ENCODE measurements at places on chromosomes 6 and 20.

DNA sequence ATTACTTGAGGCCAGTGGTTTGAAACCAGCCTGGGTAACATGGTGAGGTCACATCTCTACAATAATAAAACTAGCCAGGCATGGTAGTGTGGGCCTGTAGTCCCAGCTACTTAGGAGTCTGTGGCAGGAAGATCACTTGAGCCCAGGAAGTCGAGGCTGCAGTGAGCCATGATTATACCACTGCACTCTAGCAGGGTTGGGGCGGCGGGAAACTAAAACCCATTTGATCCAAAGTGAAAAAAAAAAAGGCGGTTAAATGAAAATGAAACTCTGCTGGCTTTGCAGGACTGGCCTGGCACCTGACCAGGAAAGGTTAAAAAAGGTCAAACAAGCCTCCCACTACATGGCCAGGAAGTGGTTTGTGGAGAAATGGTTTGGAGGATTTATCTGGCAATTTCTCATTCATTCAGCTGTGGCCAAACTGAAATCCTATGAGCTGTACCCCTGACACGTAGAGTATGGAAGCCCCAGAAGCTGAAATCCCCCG, 36.6 kb downstream of the MTRES1 start:
- DNase-seq = peak; percentile 24

DNA sequence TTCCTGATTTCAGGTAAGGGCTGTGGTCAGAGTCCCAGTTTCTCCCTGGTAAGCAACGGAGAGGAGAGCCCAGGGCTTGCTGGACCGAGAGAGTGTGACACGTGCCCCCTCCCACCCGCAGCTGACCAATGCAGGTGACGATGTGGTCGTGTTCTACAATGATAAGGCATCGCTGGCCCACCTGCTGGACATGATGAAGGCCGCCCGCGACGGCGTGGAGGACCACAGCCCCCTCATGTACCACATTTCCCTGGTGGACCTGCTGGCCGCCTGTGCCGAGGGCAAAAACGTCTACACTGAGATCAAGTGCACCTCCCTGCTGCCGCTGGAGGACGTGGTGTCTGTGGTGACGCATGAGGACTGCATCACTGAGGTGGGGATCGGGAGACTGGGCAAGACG, 31.7 kb downstream of the UQCC2 start:
- DNase-seq = no peak

GRCh38 chr20:18397030-18397429, 69.8 kb downstream of the DZANK1 start:
- no peak for DNase-seq

DNA sequence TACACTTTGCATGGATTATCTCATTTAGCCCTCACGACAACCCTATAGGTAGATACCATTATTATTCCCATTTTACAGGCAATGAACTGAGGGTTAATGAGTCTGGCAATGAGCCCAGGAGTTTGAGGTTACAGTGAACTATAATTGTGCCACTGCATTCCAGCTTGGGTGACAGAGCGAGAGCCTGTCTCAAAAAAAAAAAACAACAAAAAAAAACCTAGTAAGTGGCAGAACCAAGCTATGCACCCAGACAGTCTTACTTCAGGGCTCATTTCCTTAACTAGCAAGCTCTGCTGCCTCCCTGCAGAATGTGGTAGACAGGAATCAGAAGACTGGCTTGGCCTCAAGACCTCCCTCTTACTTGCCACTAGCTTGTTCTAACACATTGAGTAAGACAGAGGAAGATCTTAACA, 71.9 kb upstream of the RREB1 start:
- no peak for DNase-seq

DNA sequence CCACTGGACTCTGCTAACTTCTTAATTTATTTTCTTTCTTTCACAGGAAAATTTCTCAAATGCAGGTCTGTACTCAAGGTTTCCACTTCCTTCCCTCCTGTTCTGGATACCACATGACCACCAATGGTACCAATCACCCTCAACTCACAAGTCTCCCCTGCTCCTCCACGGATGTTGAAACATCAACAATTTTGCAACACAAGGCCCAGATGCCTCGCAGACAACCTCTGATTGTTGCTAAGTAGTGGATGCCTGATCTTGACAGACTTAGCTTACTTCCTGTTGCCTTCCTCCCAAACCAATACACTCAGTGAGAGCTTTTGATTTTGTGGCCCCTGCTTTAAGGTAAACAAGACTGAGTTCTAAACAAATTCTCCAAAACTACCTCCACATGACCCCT, 146.6 kb downstream of the FRK start:
- DNase-seq = no peak

- no peak for DNase-seq
These were observed 156.1 kb downstream of the ADAT2 start for GRCh38 chr6:143294265-143294860.

GRCh38 chr20:45968801-45969711, 2.9 kb downstream of the ZNF335 start:
- DNase-seq = no peak

DNA sequence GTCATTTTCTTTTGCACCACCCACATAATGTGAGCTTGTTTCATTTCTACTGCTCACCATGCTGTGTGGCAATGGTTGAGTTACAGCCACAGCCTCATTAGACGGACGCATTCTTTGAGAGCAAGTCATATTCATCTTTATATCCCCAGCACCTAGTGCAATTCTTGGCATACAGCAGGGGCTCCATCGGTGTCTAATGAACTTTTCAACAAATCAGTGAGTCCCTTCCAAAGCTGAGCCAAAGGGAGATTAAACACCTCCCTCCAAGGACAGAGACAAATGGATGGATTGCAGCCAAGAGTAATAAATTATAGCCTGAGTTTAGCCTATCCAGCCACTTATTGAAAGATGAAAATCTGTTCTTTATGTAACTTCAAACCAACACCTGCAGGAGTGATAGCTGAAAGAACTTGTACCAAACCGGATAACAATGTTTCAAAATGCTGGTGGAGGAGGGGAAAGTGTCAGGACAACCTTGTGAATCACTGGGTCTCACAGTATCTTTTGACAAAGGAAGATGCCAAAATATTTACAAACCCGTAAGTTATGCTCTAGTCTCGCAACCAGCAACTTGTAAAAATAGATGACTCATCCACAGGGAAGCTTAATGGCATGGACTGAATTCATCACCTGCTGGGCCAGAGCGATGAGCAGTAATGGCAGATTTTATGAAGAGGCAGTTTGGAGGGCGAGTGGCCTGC, 139.0 kb downstream of the PXDC1 start:
- DNase-seq = peak; percentile 41

DNA sequence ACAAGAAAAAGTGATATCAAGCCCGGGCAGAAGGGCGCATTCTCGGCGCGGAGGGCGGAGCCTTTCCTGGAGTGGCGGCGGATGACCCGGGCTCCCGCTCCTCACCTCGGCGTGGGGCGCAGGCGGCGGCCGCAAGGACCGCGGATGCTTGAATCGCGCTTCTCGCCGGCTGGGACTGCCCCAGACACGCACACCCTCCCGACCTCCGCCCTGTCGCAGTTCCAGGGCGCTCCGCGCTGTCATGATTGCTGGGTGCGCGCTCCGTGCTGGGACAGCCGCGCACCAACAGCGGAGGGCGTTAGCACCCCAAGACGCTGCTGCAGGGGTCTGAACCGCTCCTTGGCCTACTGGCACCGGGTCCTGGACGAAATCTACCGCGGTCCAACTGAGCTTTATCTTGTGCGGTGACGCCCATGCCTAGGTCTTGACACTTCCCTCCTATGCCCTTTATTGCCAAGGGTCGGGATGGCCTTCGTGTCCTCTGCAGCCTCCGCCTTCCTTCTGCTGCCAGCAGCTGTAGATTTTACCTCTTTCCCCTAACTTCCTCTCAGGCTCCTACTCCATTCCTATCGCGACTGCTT, 43.3 kb downstream of the IRAK1BP1 start:
- no peak for DNase-seq

GRCh38 chr6:88761237-88762031, 202.0 kb downstream of the RNGTT start:
- DNase-seq = no peak

- no peak for DNase-seq
These were observed 361.3 kb downstream of the CD109 start for GRCh38 chr6:74057326-74057725.

GRCh38 chr6:112215488-112216284, 38.7 kb downstream of the LAMA4 start:
- DNase-seq = no peak

DNA sequence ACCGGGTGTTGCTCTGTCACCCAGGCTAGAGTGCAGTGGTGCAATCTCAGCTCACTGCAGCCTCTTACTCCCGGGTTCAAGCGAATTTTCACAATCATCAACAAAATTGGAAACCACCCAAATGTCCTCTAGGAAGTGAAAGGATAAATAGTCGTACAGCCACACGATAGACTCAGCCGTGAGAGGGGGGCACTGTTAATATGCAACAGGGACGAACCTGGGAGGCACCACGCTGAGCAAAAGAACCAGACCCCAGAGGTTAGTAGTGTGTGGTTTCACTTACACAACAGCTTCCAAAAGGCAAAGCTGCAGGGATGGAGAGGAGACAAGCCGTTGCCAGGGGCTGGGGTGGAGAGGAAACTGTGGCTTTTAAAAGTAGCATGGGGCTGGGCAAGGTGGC, 30.1 kb upstream of the NTSR1 start:
- DNase-seq = no peak

GRCh38 chr6:164034602-164035140, 620.2 kb downstream of the QKI start:
- DNase-seq = peak; percentile 87

DNA sequence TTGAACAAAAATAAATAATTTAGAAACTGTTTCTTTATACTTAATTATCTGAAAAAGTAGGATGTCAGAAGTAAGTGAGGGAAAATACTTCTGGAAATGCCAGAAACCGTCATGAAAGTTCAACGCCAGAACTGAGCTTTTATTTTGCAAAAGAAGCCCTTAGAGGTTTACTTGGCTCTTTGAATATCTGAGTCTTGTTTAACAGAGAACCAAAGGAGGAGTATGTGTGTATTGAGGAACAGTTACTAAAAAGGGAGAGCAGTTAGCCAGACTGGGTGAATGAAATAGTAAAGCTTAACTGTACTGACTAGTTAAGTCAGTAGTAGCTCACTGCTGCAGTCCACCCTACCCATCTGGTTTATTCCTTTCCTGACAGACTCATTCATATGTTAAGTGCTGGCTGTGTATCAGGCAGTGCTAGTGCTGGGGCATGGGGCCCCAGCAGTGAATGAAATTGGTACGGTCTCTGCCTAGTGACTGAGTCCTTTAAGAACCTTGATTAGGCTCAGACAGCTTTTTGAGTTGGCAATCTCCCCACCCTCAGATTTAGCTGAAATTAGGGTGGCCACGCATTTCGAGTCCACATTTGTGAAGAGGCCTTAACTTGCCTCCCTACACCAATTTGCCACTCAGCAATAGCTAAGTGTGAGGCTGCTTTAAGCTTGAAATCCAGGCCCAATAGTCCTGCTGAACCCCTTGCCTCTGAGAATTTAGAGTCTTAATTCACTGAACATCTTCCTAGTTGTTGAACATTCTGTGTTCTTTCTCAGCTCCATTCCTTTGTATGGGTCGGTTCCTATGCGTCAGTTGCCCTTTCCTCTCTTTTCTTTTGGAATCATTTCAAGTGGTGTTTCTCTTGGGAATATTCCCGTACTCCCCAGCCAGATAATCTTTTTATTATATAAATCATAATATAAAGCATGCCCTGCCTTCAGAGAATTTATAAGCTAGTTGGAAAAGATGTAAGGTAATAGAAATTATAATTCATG, 20.2 kb downstream of the MAP3K4 start:
- DNase-seq = no peak

- peak; percentile 88 for DNase-seq
These were observed 108.2 kb downstream of the HFE start for GRCh38 chr6:26195376-26195923.

- DNase-seq = peak; percentile 17
These were observed 212.7 kb upstream of the AGPAT4 start for GRCh38 chr6:161486361-161487216.

DNA sequence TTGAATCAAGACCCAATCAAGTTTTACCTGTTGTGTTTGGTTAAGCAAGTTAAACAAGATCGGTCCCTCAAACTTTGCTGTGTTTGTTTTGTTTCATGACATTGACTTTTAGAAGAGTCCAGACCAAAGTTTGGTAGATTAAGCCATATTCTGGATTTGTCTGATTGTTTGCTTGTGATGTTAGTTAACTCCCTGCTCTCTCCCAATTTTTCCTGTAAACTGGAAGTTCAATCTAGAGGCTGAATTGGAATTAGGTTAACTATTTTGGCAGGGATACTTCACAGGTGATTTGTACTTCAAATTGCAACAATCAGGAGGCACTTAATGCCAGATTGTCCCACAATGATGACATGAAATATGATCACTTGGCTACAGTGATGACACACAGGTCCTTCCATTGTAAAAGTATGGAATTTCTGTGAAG, 13.6 kb upstream of the SH3BGRL2 start:
- no peak for DNase-seq

DNA sequence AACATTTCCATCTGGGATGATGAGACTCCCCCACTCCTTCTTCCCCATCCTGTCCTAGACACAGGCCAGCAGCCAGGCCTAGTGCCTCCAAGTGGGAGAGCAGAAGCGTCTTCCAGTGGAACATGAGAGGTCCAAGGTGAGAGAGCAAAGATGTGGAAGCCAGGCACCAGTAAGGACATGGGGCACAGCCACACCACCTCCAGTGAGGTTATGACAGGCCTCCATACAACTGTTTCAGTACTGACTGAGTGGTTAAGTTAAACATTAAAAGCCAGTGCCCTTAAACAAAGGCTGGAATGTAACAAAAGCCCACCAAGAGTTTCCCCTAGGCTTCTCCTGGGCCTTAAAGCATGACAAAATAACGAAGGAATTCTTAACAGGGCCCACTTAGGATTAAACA, 5.3 kb downstream of the ZBTB24 start:
- DNase-seq = no peak

DNA sequence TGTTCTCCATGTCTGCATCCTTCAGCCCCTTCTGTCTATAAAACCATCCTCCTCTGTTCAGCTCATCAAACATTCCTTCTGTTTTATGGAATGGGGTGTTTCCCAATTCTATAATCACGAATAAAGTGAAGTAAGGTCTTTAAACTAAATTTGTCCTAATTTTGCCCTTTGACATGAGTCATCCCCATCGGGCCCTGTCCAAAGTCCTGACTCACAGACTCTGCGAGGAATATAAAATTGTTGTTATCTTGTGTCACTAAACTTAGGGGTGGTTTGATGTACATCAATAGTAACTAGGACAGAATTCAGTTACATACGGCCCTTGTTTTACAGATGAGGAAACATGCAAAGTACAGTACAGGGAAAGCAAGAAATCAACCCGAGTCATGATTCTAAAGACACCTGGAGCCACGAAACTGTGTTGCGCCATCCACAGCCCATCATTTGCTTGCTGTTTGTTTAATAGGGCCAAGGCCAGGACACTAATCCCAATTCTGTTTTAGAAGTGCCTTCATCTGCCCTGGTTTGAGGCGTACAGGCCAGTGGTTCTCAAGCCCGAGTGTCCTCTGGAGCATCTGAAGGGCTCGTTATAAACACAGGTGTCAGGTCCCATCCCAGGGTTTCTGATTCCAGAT, 2.8 kb downstream of the ACSS1 start:
- DNase-seq = no peak

DNA sequence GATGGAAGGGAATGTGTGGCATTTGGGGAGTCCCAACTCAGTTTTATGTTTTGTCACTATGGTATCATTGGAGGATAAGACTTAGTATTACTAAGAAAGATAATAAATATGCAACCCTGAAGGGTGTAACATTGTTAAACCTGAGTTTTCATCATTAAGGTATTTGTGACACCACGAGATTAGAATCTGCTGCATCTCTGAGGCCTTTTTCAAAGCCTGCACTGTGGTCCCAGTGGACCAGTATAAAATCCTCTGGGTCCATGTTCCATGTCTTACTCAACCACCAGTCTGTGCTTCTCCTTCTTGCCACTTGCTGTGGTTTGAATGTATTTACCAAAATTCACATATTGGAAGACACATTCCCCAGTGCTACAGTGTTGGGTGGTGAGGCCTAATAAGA, 130.6 kb downstream of the TBX18 start:
- no peak for DNase-seq

All from COLO829 (cell line).